AG09319 (cell line): ENCODE measurements at places on chromosomes 4 and X.

- DNase-seq, result no peak
Measured at GRCh38 chrX:7170898-7171297, 22.9 kb upstream of the PUDP start.

- DNase-seq, result no peak
Measured at GRCh38 chrX:70324326-70324725, 34.4 kb downstream of the KIF4A start.

DNA sequence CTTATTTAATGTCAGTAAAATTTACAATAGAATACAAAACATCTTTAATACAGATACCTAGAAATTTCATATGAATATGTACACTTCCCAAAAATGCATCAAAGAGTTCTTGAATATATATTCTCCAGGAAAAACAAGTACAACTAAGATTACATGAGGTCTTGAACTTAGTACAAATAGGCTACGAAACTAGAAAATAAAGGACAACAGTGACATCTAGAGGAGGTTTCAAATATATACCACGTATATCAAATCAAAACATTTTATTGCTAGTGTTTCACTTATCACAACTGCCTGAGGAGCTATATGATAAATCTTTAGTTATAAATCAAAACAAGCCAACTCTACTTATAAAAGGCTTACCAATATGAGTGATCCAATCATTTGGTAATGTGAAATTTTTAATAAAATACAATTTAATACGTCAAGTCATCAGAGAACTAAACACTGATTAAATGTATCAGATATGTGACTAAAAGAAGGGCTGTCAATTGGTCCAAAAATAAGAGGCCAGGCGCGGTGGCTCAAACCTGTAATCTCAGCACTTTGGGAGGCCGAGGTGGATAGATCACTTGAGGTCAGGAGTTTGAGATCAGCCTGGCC lies 36.6 kb downstream of the ANAPC10 start:
- peak; percentile 24 for DNase-seq

DNA sequence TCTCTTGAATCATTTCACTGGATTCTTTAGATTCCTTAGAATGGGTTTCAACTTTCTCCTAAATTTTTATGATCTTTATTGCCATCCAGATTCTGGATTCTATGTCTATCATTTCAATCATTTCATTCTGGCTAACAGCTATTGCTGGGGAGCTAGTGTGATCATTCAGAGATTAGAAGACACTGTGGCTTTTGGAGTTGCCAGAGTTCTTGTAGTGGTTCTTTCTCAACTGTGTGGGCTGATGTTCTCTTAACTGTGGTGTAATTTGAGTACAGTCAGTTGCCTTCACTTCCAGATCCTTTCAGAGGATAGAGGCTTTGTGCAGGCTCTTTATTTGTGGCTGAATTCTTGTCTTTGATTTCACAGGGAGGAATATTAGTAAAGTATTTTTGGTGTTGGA lies 12.1 kb upstream of the CSN2 start:
- DNase-seq, result no peak

DNA sequence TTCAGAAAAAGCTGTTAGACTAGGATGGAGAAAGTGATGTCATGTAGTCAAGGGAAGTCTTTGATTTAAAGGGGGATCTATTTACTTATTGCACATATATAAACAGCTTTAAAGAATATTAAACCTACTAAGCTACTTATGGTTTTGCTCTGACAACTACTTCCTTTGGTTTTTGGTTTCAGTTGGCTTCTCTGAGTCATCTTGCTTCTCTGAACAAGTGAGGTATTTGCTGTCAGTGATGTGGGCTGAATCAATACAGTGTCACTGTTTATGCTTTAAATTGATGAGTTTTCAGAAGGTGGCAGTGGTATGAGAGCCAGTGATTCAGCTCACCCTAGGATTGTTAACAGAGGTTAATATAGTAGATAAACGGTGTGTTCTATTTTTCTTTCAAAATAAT lies 75.1 kb downstream of the CEP44 start:
- DNase-seq, result no peak

- no peak for DNase-seq
Measured at GRCh38 chr4:120841580-120841979, 80.9 kb downstream of the PRDM5 start.

DNA sequence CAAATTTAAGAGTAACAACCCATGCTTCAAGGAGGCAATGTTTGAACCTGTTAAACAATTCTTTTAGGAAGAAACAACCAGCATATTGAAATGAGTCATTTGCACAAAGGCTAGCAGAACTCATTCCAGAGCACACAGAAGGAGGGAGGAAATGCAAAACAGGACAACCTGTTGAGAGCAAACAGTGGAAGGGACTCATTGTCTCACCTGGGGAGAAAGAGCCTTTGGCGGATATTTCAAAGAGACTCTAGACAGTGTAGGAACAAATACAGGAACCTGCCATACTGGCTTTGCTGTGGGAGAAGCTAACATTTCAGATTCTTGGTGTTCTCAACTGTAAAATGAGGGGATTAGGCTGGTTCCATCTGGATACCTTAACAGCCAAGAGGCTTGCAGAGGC lies 14.8 kb upstream of the RASGEF1B start:
- no peak for DNase-seq

- DNase-seq, result peak; percentile 14
Measured at GRCh38 chrX:30504309-30504708, 73.3 kb downstream of the TASL start.

- no peak for DNase-seq
Measured at GRCh38 chrX:114152130-114152529, 431.8 kb upstream of the HTR2C start.

GRCh38 chr4:185472103-185472542 lies 590 bp upstream of the CCDC110 start:
- DNase-seq, result no peak

DNA sequence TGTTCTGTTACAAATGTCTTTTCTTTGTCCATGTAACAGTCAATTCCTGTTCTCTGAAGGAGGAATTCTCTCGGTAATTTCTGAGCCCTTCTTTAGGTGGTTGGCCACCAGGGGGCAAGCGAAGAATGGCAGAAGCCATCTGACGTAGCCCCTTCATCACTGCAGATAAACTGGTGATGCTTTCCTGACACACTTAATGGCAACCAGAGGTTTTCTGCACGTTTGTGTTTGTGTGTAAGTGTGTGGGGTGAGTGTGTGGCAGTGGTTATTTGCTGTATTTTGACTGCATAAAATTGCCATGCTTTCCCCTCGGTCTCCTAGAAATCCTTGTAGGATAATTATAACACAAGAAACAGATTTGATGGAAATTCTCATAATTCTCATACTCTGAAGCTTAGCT lies 64.8 kb upstream of the STOX2 start:
- DNase-seq, result peak; percentile 28

- no peak for DNase-seq
Measured at GRCh38 chr4:113300471-113300928, 251.0 kb downstream of the ANK2 start.

- DNase-seq, result no peak
Measured at GRCh38 chrX:3263681-3264126, 82.7 kb downstream of the MXRA5 start.
